Activated T-cell treated with anti-CD3 and anti-CD28 coated beads, Interleukin-2, amount 50 U/mL, for 1 hour (primary cell): ENCODE measurements at places on chromosomes 2 and 18.

GRCh38 chr2:43215673-43216255 is 10.6 kb downstream of the ZFP36L2 start:
- no peak for DNase-seq

DNA sequence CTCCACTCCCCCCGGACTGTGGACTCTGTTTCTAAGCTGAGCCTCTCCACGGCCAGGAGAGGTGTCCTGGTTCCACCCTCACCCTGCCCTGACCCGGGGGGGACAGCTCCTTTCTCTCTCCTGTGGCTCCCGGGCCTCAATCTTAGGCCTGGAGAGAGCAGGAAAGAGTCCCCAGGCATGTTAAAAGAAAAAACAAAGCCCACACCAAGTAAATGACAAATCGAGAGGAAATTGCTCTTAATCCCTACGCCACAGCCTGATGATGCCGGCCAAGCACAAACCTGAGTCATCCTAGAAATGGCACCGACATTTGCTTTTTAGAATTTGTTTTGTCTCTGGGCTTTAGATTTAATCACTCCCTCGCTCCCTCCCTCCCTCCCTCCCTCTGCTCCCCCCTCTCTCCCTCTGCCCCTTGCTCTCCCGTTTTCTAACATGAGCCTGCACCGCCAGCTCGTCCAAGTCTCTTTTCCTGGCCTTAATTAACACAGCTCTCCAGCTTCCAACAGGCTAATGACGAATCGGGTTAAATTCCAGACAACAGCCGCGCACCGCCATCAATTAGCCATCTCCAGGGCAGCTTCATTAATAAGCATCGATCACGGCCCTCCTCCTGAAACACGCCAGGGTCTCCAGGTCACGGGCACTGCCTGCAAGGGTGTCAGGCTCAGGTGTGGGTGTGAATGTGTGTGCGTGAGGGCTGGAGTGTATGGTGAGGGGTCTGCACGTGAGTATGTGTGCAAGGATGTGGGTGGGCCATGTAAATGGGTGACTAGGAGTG is 230.8 kb downstream of the CELF4 start:
- DNase-seq = no peak

- no peak for DNase-seq
Measured at GRCh38 chr18:44781886-44782285, 101.2 kb downstream of the SETBP1 start.

DNA sequence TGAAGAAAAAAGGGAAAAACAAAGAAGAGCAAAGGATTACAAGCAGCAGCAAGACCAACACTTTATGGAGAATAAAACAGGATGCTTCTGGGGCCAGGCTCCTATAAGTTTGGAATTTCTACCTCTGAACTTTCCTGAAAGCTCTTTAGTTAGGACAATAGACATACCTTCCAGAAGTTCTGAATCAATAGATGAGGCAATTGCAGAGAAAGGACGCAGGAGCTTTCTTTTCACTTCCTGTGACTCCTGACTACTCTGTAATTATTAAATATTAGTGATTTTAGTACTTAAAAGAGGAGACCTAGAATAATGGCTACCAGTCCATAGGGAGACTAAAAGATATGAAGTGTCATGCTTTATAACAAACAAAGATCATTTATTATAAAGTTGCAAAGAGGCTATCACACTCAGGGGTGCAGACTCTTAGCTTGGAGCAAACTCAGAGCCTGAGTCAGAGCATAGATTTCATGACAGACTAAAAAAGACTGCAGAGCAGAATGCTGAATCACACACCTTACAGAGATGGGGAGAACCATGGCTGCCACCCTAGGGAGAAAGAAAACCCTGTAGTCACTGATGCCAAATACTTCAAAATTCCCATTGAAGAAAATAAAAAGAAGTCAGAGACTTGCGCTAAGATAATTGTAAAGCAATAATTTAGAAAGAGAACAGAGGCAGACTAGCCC is 52.5 kb upstream of the FAM136A start:
- no peak for DNase-seq

- no peak for DNase-seq
Measured at GRCh38 chr2:62760555-62760954, 55.0 kb downstream of the EHBP1 start.

DNA sequence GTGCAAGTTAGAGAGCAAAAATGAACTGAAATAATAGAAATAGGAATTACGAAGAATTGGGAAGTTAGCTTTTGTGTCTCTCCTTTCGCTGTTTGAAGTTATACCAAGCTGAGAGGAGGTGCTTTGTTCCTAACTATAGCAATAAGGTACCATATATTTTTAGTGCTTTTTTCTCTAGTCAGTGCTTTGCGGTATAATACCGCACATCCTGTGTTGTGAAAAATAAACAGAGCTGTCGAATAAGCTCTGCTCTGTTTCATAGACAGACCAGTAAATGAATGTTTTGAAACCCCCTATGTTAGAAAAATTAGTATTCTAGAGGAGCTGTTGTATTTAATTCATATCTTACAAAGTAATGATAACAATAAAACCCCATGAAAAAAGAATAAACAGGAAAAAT is 130.8 kb downstream of the MAP4K4 start:
- no peak for DNase-seq

- no peak for DNase-seq
Measured at GRCh38 chr2:223532161-223532560, 70.0 kb downstream of the SCG2 start.

DNA sequence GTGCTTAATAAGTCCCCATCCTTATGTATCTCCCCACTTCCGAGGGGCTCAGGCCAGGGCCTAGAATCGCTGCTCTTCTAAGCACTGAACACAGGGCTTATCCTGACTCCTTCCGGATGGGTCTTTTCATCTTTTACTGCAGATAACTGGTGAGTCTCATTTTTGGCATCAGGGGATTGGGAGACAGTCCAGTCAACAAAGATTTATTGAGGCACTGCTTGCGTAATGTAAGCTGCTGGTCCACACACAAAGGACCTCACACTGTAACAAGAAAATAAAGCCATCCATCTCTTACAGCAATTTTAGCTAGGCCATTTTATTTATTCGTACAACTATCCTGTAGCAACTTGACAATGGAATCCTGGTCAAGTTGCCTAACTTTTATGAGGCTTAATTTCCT is 600.5 kb downstream of the CNTNAP5 start:
- DNase-seq = no peak

DNA sequence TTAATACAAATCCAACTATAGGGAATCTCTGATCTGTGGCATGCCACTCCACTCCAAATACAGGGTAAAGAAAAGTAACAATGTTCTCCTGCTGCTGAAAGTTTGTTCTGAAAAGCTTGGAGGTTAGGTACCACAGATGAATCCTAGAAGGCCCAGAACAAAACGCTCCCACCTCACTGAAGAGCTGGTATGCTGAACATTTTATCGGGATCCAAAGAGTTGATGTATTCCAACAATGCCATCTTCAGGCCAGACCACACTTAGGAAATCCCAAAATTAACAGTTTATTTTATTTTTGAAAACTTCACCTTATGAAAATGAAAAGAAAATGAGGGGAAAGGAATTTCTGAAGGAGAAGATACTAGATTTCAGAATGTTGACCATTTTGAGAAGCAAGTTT is 145.1 kb upstream of the CDH19 start:
- DNase-seq = no peak

GRCh38 chr2:234161932-234162331 is 111.4 kb downstream of the SPP2 start:
- no peak for DNase-seq

DNA sequence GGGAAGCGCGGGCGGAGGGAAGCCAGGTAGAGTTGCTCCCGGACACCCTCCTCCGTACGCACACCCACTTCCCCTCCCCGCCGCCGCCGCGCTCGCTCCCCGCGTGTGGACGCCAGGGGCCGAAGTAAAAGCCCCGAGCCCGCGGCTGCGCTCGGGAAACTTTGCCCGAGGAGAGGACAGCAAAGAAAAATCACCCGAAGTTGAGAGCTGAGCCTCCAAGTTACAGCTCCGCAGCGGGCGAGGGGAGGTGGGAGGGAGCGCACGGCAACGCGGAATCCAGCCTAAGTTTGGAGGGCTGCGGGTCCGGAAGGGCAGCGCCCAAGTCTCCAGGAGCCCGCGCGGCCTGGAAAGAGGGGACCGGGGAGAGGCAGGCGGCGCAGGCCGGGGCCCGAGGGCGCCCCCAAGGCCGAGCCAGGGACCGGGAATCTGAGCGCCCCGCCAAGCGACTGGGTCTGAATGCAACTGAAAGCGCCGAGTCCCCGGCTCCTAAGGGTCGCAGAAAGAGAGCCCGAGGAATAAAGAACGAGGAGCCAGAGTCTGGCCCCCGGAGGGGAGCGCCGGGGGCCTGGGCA is 706 bp upstream of the BCL11A start:
- peak; percentile 36 for DNase-seq

DNA sequence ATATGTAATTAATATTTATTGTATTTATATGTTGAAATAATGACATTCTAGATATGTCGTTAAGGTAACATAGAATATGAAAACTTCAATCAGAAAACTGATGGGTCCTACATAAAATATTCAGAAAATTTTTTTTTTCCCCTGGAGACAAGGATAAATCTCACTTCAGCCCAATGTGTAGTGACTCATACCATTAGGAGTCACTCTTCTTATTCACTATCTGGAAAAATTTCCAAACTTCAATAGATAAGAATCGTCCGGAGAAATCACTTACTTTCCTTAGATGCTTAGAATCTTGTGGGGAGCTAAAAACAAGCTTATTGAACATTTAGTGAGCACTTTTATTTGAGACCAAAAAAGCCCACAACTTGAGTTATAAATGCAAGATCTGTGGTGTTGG is 4.6 kb downstream of the SERPINB13 start:
- DNase-seq = no peak

GRCh38 chr2:9668687-9669345 is 38.0 kb upstream of the YWHAQ start:
- no peak for DNase-seq

GRCh38 chr18:22018366-22018765 is 151.0 kb upstream of the GATA6 start:
- DNase-seq = no peak

DNA sequence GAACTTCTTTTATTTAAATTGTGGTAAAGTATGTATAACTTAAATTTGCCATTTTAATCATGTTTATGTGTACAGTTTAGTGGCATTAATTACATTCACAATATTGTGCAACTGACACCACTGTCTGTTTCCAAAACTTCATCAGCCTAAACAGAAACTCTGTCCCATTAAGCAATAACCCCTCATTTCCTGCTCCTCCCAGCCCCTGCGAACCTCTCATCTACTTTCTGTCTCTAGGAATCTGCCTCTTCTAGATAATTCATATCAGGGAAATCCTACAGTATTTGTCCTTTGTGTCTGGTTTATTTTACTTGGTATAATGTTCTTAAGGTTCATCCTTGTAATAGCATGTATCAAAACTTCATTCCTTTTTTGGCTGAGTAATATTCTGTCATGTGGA is 75.1 kb downstream of the BOLA3 start:
- DNase-seq = no peak

GRCh38 chr18:54906331-54907185 is 52.7 kb downstream of the CCDC68 start:
- no peak for DNase-seq

- DNase-seq = no peak
Measured at GRCh38 chr2:162293122-162293786, 25.2 kb downstream of the IFIH1 start.

GRCh38 chr2:85319796-85320195 is 8.0 kb downstream of the TGOLN2 start:
- no peak for DNase-seq

- DNase-seq = no peak
Measured at GRCh38 chr2:236570081-236570868, 650 bp downstream of the ACKR3 start.

DNA sequence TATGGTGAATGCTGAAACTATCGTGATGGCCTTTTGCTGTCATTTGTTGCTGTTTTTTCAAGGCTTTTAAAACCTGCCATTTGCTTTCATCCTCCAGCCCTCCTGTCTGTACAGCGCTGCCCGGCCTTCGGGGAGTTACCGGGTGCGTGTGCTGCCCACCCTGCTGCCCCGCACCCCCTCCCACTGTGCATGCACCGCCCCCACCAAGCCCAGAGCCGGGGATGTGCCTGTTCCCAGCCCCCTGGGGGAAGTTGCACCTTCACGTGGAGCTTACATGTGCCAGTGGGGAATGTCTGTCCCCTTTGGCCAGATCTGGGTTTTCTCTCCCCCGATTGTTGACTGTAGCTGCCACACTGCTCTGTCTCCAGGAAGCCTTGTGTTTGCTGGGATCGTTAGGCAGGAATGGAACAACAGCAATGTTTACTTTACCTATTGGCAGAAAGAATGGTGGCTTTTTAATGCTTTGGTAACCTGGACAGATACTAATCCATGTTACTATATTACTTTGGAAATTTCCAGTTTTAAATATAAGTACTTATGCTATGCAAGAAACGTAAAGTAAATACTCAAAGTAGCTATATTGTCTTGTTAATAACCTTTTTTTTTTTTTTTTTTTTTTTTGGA is 64.8 kb upstream of the RBM44 start:
- no peak for DNase-seq

- DNase-seq = no peak
Measured at GRCh38 chr18:6580401-6580800, 149.1 kb upstream of the ARHGAP28 start.

- DNase-seq = no peak
Measured at GRCh38 chr2:96647681-96648080, 5.1 kb downstream of the FER1L5 start.

DNA sequence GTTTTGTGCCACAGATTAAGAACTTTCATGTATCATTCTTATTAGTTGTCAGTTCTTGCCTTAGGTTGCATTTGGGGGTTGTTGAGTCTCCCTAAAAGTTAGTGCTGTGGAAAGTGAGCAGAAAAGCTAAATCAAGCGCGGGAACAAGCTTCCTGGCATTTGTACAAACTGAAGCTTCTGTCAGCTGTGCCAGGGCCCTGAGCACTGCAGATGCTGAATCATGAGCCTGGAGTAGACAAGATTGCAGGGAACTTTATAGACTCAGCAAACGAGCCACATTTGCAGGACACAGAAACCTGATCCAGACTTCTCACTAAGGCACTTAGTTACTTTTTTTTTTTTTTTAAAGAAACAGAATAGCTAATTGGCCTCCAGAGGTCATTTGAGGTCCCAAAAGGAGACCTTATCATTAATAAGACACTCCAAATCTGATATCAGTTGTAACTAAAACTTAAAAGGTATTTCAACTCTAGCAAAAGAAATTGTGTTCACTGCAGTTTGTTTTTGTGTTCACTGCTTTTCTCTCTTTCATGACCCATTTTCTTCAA is 88.7 kb downstream of the ADAM23 start:
- DNase-seq = no peak

DNA sequence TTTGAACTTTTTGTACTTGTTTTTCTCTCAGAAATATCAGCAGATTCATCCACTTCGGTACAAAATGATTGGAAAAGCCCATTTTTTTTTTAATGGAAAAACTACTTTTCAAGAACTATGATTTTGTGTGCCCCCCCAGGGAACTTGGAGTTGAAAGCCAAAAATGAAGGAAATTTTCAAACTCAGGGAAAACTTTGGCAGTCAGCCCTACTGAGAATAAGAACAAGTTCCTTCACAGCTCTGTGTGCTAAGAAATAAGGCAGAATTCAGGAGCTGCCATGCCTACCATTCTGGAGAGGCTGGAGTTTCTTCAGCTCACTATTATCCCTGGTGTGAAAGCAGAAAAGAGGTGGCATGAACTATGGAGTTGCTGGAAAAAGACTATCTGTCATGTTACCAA is 226.0 kb upstream of the SLC35G4 start:
- no peak for DNase-seq
